8988T (cell line): ENCODE measurements at places on chromosomes 4 and X.

- DNase-seq = no peak
Measured at GRCh38 chr4:2862528-2862927, 18.9 kb downstream of the ADD1 start.

DNA sequence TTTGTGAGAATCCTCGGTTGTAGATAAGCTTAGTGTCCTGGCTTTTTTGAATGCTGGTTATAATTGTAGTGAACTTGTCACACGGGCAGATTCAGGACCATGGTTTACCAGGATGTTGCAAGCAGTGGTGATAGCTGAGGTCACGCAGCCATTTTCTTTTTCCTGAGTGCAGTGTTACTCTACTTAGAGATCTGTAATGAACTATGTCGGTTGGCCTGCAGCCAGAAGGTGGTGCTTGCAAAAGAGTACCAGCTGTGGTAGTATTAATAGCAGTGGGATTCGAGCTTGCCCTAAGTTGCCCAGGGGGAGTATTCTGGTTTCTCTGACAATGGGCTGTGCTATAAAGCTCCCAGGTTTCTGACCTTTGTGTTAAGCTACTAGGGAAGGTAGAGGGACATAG lies 368.9 kb downstream of the SLITRK2 start:
- DNase-seq = no peak

DNA sequence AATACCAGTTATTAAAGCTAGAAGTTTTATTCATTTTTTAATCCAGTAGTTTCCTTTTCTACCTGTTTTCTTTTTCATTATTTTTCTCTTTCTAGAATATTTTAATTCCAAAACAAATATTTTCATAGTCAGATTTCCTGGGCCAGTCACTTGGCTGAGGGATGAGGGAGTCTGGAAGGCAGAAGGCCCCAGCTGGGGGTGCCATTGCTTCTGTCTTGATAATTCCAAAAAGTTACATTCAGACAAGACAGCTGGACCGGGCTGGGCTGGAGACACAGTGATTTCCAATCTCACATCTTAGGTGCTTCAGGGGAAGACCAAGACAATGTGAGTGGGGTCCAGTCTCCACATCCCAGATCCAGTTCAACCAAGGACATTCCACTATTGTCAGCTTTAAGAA lies 263.5 kb downstream of the TMA16 start:
- no peak for DNase-seq

DNA sequence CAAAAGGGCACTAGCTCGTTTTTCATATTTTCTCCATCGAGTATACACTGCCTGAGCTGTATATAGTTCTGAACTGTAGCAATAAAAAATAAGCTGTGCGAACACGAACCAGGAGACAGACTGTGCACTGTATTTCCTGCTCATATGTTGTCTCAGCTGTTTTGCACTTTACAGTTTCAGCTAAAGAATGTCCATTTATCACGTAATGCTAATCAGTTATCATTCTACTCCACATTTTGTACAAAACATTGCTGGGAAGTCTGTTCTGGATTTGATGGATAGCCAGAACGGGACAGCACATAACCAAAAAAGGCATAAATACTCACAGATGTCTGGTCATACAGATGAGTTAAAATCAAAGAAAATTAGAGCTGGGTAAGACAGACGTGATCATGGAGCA lies 315.5 kb upstream of the ADGRL3 start:
- DNase-seq = no peak

GRCh38 chr4:78710536-78710935 lies 65.6 kb upstream of the BMP2K start:
- no peak for DNase-seq
